Upper lobe of right lung (tissue), 1 donor: ENCODE measurements at places on chromosomes 2 and 18. TPM values are rescaled to one million over a fixed set of nuclear protein-coding genes. Genes with fewer than 3 reads are reported as not detected.
A peak's percentile ranks its signal among the peaks of the same experiment; 100 is the strongest.

Gene ERFE
- total RNA-seq: not detected

GRCh38 chr2:72000110-72000509, 147.6 kb downstream of the CYP26B1 start:
- no peak overlapping the region for H3K27ac ChIP-seq
- no peaks in the 10 kb centered on the region for H3K36me3 ChIP-seq
- no peak for DNase-seq

Gene CEBPZOS
- total RNA-seq: 38.8 TPM

DNA sequence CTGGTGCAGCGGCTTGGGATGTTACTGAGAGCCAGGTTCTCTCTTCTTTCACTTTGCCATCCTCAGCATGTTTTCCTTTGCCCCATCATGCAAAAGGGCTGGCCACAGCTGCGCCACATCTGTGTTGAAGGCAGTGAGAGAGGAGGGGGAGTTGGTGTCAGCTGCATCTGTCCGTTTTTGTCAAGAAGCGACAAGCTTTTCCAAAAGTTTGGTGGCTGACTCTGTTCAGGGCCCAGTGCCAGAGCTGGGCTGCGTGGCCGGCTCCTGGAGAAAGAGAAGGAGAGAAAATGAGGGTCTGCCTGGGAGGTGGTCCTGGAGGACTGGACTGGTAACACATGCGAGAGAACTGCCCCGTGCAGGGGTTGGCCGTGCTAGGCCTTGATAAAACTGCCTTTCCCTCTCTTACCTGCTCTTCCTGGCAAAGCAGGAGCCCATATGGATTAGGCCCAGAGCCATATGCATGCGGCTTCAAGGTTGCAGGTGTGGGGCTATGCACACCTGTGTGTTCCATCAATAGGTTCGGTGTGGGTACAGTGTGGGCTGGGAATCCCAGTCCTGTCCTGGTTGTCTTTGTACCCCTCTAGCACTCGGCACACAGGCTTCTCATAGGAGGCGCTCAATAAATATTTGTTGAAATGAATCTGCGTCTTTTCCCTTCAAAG, 9.0 kb downstream of the RNF144A start:
- no peaks in the 10 kb centered on the region for H3K27me3 ChIP-seq
- no peak overlapping the region for H3K4me3 ChIP-seq
- no peak for DNase-seq
- no peak overlapping the region for H3K27ac ChIP-seq
- H3K36me3 ChIP-seq: no peaks in the 10 kb centered on the region

GRCh38 chr2:60412620-60413019, 140.8 kb downstream of the BCL11A start:
- H3K4me3 ChIP-seq: no peak overlapping the region
- no peaks in the 10 kb centered on the region for H3K27me3 ChIP-seq
- no peaks in the 10 kb centered on the region for H3K4me1 ChIP-seq
- no peak for DNase-seq
- H3K27ac ChIP-seq: no peak overlapping the region

Gene ZNF407
- total RNA-seq: 18.4 TPM

DNA sequence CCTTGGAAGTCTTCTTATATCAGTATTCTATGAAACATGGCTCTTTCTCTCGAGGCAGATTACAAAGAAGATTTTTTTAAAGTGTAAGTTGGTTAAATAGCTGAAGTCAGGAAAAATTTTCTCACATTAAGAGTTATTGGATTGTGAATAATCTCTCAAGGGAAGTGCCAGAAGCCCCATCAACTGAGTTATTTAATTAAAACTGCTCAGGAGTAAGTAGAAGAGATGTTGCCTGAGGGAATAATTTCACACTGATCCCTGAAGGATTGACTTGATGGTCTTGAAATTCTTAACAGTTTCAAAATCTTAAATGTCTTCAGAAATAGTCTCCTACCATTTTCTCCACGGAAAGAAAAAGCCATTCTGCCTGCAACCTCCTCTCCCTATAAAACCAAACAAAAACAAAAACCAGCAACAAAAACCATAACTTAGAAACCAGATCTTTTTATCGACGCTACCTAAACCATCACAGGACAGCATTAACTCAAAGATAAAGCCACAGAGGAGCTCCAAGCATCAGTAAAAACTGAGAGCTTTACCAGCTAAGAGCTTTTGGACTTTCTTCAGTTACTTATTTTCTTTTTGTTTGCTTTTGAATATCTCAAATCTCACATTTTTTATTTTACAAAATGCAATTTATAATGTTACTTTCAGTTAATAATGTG, 12.9 kb downstream of the CD226 start:
- H3K27me3 ChIP-seq: no peaks in the 10 kb centered on the region
- H3K36me3 ChIP-seq: no peaks in the 10 kb centered on the region
- no peak overlapping the region for H3K27ac ChIP-seq
- H3K4me3 ChIP-seq: no peak overlapping the region

DNA sequence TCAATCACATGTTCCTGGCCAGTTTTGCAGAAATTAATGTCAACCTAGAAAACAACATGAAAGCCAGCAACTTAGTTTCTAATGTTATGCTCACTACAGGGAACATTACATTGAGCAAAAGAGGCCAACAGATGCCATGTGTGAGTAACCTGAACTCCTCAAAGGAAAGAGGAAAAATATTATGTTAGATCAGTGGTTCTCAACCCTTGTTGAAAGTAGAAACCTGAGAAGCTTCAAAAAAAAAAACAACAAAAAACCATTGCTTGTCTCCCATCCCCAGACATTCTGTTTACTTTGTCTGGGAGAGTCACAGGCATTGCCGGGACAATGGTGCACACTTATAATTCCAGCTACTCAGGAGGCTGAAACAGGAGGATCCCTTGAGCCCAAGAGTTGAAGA, 57.7 kb downstream of the METTL4 start:
- no peaks in the 10 kb centered on the region for H3K27me3 ChIP-seq
- no peak overlapping the region for H3K4me3 ChIP-seq
- H3K27ac ChIP-seq: no peak overlapping the region
- no peaks in the 10 kb centered on the region for H3K36me3 ChIP-seq
- peaks cover 8% of the 10 kb centered on the region for H3K4me1 ChIP-seq
- DNase-seq: no peak

DNA sequence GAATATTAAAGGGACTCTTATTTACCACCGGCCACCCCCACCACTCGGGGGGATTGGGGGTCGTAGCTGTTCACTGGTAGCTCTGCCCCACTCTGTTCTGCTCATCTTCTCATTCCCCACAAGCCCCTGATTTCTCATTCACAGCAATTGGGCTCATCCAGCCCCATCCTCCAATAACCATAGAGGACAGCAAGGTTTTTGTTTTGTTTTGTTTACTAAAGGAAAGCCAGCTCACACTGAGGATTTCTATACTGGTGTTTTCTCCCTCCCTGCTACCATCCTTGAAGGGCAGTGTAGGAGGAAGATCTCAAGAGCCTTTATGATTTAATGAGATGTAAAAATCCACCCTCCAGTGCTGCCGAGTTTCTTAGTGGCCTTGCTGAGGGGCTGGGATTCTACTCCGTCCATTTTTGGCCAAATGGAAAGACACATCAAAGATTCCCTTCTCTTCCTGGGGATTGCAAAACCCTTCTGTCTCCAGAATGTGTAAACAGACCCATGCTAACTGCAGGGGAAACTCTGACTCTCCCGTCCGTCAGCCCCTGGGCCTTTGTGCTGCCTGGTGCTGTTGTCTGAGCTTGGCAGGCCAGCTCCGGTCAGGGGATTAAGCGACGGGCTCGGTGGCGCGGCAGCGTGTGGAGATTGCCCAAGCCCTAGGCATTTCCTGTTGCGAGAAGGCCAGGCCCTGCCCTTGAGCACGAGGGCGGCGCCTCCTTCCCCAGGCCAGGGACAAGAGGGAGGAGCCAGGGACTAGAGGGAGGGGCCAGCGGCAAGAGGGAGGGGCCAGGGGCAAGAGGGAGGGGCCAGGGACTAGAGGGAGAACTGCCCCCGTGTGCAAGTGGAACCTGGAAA, 165.0 kb downstream of the ANTXR1 start:
- no peaks in the 10 kb centered on the region for H3K36me3 ChIP-seq
- no peaks in the 10 kb centered on the region for H3K27me3 ChIP-seq
- DNase-seq: peak; percentile 93

Gene QPCT
- total RNA-seq: 4.9 TPM

DNA sequence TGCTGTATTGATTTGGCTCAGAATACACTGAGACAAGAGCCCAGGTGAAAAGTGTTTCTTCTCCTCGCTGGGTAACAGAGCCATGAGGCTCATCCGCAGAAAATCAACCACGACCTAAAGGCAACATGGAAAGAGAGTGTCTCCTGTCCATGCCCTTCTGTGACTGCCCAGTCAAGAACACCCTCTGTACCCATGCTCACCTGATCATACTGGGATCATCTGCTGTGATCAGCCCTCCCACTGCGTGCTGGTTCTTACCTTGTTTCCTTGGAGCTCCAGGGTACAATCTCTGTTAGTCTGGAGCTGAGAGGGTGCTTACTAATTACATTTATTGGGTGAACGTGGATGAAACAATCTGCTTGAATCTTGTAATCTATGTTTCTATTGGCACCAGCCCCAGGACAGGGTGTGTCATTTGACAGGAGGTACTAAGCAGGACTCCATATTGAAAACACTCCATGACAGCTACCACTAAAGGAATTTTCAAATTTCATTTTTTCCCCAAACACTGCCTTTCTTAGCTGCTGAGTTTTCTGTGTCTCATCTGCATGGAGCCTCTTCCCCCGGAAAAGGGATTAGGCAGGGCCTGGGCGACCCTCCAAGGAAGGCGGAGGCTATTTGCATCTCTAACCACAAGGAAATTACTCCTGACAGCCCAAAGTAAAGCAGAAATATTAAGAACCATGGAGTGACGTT, 39.7 kb upstream of the GRP start:
- no peak for DNase-seq
- no peak overlapping the region for H3K27ac ChIP-seq
- H3K36me3 ChIP-seq: no peaks in the 10 kb centered on the region
- H3K4me3 ChIP-seq: no peak overlapping the region

DNA sequence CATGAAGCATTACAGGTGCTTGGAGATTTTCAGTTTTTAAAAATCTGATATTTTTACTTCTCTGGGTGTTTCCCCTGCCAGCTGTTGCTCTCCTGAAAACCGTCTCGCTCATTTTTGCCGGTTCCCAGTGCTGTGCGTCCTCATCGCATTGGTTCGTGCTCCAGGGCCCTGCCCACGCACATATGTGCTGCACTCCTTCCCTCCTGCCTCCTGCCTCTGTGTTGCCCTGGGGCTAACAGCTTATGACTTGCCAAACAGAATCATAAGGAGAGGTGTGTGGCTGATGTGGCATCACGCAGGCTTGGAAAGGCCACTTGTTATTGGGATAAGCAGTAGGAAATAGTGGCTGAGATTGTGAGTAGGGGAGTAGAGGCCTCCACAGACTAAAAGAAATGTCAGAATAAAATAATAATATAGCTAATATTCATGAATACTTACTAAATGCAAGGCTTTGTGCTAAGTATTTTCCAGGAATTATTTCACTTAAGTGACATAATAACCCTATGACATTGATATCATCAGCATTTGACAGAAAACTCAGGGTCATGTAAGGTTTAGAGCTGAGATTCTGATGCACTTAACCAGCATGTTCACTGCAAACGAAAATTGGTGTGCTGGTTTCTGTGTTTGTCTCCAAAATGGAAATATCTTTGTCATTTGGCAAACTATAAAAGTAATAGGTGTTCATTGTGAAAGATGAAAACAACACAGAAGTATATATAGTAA, 53.5 kb downstream of the SLC4A1AP start:
- H3K27ac ChIP-seq: no peak overlapping the region
- DNase-seq: no peak
- H3K36me3 ChIP-seq: no peaks in the 10 kb centered on the region
- H3K4me3 ChIP-seq: no peak overlapping the region

Gene FIGN
- total RNA-seq: 6.5 TPM

DNA sequence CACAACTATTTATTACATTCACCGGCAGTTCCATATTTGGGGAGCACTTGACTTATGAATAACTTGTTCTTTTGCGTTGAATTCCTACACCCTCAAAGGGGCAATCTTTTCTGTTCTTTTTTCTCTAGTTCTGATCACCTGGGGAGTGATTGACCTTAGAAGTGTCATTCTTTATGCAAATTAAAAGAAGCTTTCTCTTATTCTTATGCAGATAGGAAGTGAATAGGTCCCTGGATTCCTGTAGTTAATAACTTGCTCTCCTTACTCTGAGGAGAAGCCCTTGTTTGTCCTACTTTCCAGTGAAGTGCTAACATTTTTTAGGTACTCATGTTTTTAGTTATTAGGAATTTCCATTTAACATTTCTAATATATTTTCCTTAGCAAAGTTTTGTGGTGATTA, 569.8 kb upstream of the LRRTM1 start:
- no peaks in the 10 kb centered on the region for H3K36me3 ChIP-seq
- H3K4me1 ChIP-seq: no peaks in the 10 kb centered on the region
- no peak for DNase-seq
- H3K27me3 ChIP-seq: no peaks in the 10 kb centered on the region

Gene MRPS9
- total RNA-seq: 17.0 TPM

GRCh38 chr2:219220652-219221402, 2.1 kb upstream of the ABCB6 start:
- no peak overlapping the region for H3K4me3 ChIP-seq
- no peak for DNase-seq
- H3K27ac ChIP-seq: no peak overlapping the region
- peaks cover 21% of the 10 kb centered on the region for H3K4me1 ChIP-seq

GRCh38 chr18:42028247-42028832, 73.3 kb downstream of the PIK3C3 start:
- DNase-seq: no peak
- H3K36me3 ChIP-seq: peaks cover 27% of the 10 kb centered on the region
- H3K4me1 ChIP-seq: no peaks in the 10 kb centered on the region

- no peaks in the 10 kb centered on the region for H3K4me1 ChIP-seq
- H3K27ac ChIP-seq: no peak overlapping the region
- H3K4me3 ChIP-seq: no peak overlapping the region
- no peaks in the 10 kb centered on the region for H3K27me3 ChIP-seq
- H3K36me3 ChIP-seq: no peaks in the 10 kb centered on the region
These were observed 16.9 kb upstream of the RHBDD1 start for GRCh38 chr2:226818930-226819329.

DNA sequence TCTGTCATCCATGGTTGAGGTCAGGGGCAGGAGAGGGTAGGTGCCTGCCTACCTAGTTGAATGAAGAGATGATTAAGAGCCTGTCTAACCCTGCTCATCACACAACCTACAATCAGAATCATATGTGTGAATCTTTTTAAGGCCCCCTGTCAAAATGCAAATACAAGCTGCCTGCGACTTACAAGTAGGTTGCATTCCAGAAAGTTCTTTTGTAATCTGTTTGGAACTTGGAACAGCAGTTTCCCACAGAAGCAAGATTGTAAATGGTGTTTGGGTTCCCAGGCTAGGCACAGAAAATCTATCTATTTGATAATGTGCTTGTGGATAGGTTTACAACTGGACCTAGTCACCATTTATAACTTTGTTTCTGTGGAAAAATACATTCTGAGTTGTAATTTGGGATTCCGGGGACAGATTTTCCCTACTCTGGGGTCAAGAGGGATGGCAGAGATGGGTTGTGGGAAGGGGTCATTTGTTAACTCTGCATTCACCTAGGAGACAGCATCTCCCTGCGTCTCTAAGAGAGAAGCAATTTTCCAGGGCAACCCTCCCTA, 4.4 kb downstream of the LIPG start:
- no peak for DNase-seq
- H3K4me3 ChIP-seq: no peak overlapping the region
- no peak overlapping the region for H3K27ac ChIP-seq
- H3K4me1 ChIP-seq: peaks cover 12% of the 10 kb centered on the region
- peaks cover 20% of the 10 kb centered on the region for H3K27me3 ChIP-seq
